Upper lobe of right lung (tissue), 1 donor: ENCODE measurements at places on chromosomes 11 and 22. TPM values are rescaled to one million over a fixed set of nuclear protein-coding genes. Genes with fewer than 3 reads are reported as not detected.
A peak's percentile ranks its signal among the peaks of the same experiment; 100 is the strongest.

DNA sequence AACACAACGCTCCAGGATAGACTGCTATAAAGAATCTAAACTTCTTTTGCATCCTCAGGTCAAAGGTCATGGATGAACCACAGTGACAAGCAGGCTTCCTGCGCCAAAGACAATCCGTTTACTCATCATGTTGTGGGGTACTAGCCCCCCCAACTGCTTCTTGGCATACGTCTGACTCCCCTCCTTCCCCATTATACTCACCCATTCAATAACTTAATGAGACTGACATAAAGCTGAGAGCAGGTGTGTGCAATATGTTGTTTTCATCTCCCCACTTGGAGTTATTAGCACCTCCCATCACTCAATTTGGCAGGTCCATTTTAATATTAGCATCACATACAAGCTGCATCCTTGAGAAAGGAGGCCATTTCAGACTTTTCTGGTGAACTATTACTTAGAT lies 157.1 kb downstream of the CADM1 start:
- H3K27me3 ChIP-seq: no peaks in the 10 kb centered on the region
- H3K36me3 ChIP-seq: no peaks in the 10 kb centered on the region
- DNase-seq: no peak
- no peaks in the 10 kb centered on the region for H3K4me1 ChIP-seq
- H3K27ac ChIP-seq: no peak overlapping the region
- H3K4me3 ChIP-seq: no peak overlapping the region

GRCh38 chr11:11444027-11444803 lies 91.2 kb upstream of the CSNK2A3 start:
- DNase-seq: no peak
- no peak overlapping the region for H3K4me3 ChIP-seq
- H3K4me1 ChIP-seq: peaks cover 13% of the 10 kb centered on the region
- no peak overlapping the region for H3K27ac ChIP-seq
- no peaks in the 10 kb centered on the region for H3K36me3 ChIP-seq

DNA sequence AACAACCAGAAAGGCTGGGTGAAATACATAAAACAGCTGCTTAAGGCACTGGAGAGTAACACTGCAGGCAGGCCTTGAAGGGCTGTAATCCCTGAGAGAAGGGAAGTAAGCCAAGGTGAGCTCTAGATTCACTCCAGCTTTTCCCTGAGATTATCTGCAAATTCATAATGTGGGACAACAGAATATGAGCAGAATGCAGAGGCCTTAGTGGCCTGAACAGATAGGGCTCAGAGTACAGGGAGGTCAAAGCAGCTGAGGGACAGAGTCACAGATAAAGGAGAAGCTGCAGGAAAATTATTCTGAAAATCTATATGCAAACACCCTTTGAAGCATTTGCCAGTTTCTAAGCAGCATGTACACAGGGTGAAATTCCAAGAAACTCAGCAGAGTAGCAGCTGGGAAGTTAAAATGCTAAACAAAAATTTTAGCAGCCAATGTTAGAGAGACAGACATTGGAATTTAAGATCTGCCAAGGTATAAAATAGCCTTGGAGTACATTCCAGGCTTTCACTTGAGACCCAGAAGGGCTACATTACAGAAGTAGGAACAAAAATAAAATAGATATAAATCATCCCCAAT lies 48.1 kb upstream of the CWF19L2 start:
- DNase-seq: no peak
- H3K4me3 ChIP-seq: no peak overlapping the region
- no peaks in the 10 kb centered on the region for H3K27me3 ChIP-seq
- H3K27ac ChIP-seq: no peak overlapping the region
- H3K36me3 ChIP-seq: peaks cover 53% of the 10 kb centered on the region

GRCh38 chr11:81368192-81368591 lies 1365.5 kb downstream of the FAM181B start:
- H3K27ac ChIP-seq: no peak overlapping the region
- no peaks in the 10 kb centered on the region for H3K4me1 ChIP-seq
- no peak overlapping the region for H3K4me3 ChIP-seq
- H3K27me3 ChIP-seq: no peaks in the 10 kb centered on the region

GRCh38 chr22:46483353-46483752 lies 54.1 kb downstream of the CELSR1 start:
- H3K4me3 ChIP-seq: no peak overlapping the region
- peaks cover 5% of the 10 kb centered on the region for H3K4me1 ChIP-seq
- no peaks in the 10 kb centered on the region for H3K27me3 ChIP-seq
- H3K27ac ChIP-seq: no peak overlapping the region
- no peaks in the 10 kb centered on the region for H3K36me3 ChIP-seq

- no peak overlapping the region for H3K4me3 ChIP-seq
- no peaks in the 10 kb centered on the region for H3K36me3 ChIP-seq
- peaks cover 5% of the 10 kb centered on the region for H3K27me3 ChIP-seq
- H3K4me1 ChIP-seq: peaks cover 21% of the 10 kb centered on the region
- no peak for DNase-seq
Measured at GRCh38 chr22:45512363-45512762, 9.7 kb downstream of the FBLN1 start.

DNA sequence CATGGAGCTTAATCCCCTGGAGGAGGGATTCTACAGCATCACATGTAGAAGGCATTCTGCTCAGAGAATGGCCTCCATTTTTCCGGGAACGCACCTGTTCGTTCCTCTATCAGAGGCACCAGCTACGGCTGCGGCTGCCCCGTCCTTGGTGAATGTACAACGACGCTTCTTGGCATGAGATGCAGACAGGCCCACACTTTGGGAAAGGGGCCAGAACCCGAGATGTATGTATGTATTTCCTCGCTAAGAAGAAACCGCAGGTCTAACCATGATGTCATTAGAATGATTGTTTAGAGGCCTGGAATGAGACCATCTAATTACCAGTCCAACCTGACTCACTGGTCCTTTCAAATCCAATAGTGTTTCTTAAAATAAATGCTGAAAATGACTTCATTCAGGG lies 1293.4 kb downstream of the TBC1D22A start:
- no peak overlapping the region for H3K4me3 ChIP-seq
- DNase-seq: peak; percentile 32
- H3K27ac ChIP-seq: no peak overlapping the region
- H3K36me3 ChIP-seq: no peaks in the 10 kb centered on the region
- H3K4me1 ChIP-seq: no peaks in the 10 kb centered on the region

DNA sequence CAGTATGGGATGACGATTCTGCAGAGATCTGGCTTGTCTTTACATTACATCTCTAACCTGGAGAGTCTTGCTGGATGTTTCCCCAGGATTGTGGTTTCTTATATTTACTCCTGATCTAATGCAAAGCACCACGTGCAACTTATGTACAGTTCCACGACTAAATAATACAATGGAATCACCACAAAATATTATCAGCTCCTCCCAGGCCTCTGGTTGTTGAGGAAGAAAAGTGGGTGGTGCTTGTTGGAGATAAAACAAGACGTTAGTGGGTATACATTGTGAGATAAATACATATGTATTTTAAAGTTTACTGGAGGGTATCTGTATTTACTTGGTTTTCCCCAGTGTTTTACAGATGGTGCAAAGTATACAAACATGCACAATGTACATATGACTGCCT lies 569.7 kb downstream of the NTM start:
- no peaks in the 10 kb centered on the region for H3K36me3 ChIP-seq
- H3K4me1 ChIP-seq: no peaks in the 10 kb centered on the region
- H3K4me3 ChIP-seq: no peak overlapping the region
- no peak overlapping the region for H3K27ac ChIP-seq

DNA sequence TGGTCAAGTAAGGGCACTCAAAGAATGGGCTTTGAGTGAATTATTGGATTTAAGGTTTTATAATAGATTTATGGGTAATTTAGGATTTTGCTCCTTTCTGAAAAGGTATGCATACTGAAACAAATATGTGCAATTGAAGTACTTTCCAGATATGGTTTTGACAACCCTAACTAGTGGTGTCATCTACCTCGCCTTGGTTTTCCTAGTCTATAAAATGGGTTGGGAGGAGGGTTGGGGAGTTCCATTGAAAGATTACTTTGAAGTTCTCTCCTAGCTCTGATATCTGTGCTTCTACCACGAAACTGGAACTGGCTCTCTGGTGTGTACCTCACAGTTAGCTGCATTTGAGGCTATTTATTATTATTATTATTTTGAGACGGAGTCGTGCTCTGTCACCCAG lies 431 bp upstream of the SPTBN2 start:
- H3K27ac ChIP-seq: no peak overlapping the region
- no peak overlapping the region for H3K4me3 ChIP-seq
- peaks cover 10% of the 10 kb centered on the region for H3K4me1 ChIP-seq
- DNase-seq: no peak
- H3K27me3 ChIP-seq: peaks cover 22% of the 10 kb centered on the region
- H3K36me3 ChIP-seq: no peaks in the 10 kb centered on the region

GRCh38 chr11:59266491-59266890 lies 53.8 kb upstream of the MPEG1 start:
- no peaks in the 10 kb centered on the region for H3K27me3 ChIP-seq
- no peak for DNase-seq
- no peaks in the 10 kb centered on the region for H3K4me1 ChIP-seq

- no peaks in the 10 kb centered on the region for H3K36me3 ChIP-seq
- no peak overlapping the region for H3K4me3 ChIP-seq
Measured at GRCh38 chr22:22870577-22871404, 16.8 kb upstream of the IGLL5 start.

GRCh38 chr11:125940145-125940544 lies 5.7 kb upstream of the VSIG10L2 start:
- no peak overlapping the region for H3K27ac ChIP-seq
- H3K4me3 ChIP-seq: no peak overlapping the region
- no peaks in the 10 kb centered on the region for H3K36me3 ChIP-seq
- peak; percentile 25 for DNase-seq
- no peaks in the 10 kb centered on the region for H3K4me1 ChIP-seq

DNA sequence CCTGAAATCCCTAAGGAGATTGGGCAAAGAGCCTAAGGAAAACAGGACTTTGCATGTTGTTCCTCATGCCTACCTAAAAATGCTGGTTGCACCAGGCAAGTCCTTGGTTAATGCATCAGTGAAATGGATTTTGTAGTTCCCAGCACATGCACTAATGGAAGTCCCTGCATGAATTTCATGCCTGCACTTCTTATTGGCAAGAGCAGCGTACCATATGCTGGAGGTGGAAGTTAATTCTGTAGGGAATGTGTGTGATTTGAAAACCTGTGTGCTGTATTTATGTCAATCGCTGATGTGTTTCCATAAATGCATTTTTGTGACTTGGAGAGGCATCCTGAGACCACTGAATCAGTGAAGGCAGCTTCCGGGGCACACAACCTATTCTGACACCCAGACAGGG lies 140.3 kb upstream of the MTNR1B start:
- no peak for DNase-seq
- H3K27ac ChIP-seq: no peak overlapping the region
- no peaks in the 10 kb centered on the region for H3K36me3 ChIP-seq
- no peaks in the 10 kb centered on the region for H3K4me1 ChIP-seq
- no peak overlapping the region for H3K4me3 ChIP-seq
- H3K27me3 ChIP-seq: no peaks in the 10 kb centered on the region

GRCh38 chr11:21113876-21114275 lies 444.5 kb downstream of the NELL1 start:
- H3K27ac ChIP-seq: no peak overlapping the region
- H3K4me1 ChIP-seq: no peaks in the 10 kb centered on the region
- no peak for DNase-seq
- no peak overlapping the region for H3K4me3 ChIP-seq
- H3K27me3 ChIP-seq: no peaks in the 10 kb centered on the region

GRCh38 chr11:46331282-46331984 lies 15.8 kb upstream of the DGKZ start:
- H3K36me3 ChIP-seq: no peaks in the 10 kb centered on the region
- H3K4me3 ChIP-seq: no peak overlapping the region
- H3K27ac ChIP-seq: no peak overlapping the region
- H3K4me1 ChIP-seq: peaks cover 11% of the 10 kb centered on the region
- H3K27me3 ChIP-seq: peaks cover 32% of the 10 kb centered on the region

DNA sequence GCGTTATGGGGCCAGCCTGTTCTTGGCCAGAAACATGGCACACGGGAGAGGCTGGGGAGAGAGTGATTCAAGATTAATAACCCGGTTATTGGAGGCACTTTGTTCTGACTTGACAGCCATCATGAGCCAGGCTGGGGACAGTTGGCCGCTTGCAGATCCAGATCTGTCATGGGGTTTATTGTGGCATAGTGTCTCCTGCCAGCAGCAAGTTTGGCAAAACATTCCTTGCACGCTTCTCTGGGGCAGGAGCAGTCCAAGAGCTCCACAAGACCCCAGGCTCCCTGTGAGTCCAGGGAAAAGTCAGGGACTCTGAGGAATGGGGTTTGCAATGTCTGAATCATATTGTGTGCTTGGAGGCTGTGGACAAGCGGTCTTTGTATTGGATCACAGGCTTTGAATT lies 270.4 kb downstream of the MIAT start:
- DNase-seq: no peak
- H3K4me1 ChIP-seq: no peaks in the 10 kb centered on the region
- H3K36me3 ChIP-seq: no peaks in the 10 kb centered on the region
- H3K4me3 ChIP-seq: no peak overlapping the region
- H3K27ac ChIP-seq: no peak overlapping the region

- H3K4me1 ChIP-seq: no peaks in the 10 kb centered on the region
- DNase-seq: no peak
- H3K4me3 ChIP-seq: no peak overlapping the region
- H3K27ac ChIP-seq: no peak overlapping the region
Measured at GRCh38 chr11:7098235-7098832, 9.5 kb downstream of the RBMXL2 start.

DNA sequence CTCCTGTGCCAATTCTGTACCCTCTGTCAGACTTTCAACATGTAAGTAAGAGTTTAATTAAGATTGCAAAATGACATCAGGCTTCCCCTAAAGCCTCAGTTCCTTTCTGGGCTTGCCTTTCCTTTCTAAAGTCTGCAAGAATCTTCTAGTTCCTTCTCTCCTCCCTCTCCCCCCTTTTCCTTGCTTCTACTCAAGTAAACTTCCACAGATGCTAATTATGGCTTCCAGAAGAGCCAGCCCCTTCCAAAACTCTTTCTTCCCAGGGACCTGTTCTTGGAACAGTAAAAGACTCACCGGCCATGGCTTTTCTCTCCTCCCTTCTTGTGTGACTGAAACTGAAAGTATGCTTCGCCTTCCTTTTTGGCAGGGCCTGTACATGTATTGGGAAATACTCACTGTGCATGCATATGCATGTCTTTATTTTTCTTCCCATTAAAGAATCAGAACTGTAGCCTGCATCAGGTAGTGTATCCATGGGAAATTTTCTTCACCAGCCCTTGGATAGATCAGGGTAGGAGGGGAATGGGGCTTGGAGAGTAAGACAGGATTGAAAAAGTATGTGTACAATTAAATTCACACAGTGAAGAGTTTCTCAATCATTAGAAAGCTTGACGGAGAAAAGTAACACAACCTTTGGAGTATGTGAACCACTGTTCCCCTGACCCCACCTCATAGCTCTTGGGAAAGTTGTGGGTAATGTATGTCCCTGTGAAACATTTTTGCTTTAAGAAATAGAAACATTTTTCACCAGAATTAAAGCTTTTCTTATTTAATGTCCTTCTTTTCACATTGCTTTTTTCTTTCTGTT lies at the start of gene CASP1:
CASP1 (minus strand) TSS at position 332 of the 808 bp plus-strand sequence; CDS start at position 301, 31 bp downstream.
- H3K27ac ChIP-seq: peak within 1 kb of the TSS; percentile 83
- no peaks in the 10 kb centered on the region for H3K27me3 ChIP-seq
- H3K36me3 ChIP-seq: peaks cover 15% of the 10 kb centered on the region
- DNase-seq: no peak

Gene GUCY1A2
- total RNA-seq: 31.1 TPM

Gene LARGE1
- 33.5 TPM for total RNA-seq

Gene TMEM151A
- total RNA-seq: 0.41 TPM

Gene OR52E8
- not detected for total RNA-seq

Gene HEPN1
- not detected for total RNA-seq

Gene TESMIN
- total RNA-seq: 0.81 TPM

Gene MMP3
- total RNA-seq: not detected
